ENCODE measurements at places on chromosomes 13 and 19.
A peak's percentile ranks its signal among the peaks of the same experiment; 100 is the strongest.

DNA sequence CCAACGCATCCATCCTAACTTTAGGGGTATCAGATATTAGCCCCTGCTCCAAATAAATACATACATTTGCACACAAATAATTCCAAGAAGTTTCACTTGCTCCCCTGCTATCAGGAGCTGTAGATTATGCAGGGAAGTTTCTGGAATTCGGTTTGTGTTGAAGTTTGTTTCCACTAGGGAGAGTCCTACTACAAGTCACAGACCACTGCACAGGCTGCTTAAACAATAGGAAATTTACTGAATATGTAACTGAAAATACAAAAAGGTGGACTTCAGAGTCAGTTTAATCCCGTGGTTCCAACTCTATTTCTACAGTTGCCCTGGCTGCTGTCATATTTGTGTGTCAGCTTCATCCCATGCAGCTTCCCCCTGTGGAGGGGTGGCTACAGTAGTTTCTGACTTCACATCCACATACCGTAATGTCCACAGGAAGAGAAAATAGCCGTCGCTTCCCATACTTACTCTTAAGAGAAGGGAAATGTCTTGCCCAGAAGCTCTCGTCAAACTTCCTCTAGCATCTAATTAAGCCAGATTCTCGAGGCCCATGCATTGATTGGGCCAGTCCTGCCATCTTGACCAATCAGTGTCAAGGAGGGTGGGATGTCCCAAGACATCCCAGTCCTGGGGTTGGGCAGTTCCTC lies 286.6 kb downstream of the COG6 start:
- no peak for DNase-seq

GRCh38 chr13:103451656-103452055 lies 385.4 kb upstream of the SLC10A2 start:
- DNase-seq: no peak

GRCh38 chr19:46350029-46350757 lies 3.3 kb downstream of the PPP5C start:
- peak; percentile 13 for DNase-seq

- no peak for DNase-seq
Measured at GRCh38 chr13:75855216-75855615, 219.1 kb downstream of the LMO7 start.

DNA sequence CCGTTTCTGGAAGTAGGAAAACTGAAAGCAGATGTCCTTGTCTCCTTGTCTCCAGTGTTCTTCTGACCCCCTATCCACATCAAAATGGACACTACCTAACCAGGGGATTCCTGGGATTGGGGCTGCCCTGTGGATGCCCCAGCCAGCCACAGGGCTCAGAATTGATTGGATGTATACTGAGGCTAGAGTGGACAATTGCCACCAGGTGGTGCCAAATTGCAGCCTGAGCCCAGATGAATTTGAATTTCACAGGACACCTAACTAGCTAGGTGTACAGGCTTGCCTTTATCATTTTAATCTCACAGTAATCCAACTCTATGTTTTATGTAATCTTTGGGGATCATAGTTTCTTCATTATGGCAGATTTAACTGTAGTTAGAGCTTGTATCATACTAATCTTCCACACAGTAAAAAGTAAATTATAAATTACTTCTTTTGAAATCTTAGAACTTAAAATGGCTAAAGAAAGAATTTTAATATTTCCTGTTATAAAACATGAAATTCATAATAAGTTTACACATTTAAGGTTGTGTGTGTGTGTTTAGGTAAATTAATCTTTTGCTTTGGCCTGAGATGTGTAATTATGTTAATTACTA lies 58.0 kb downstream of the PIBF1 start:
- DNase-seq: no peak

DNA sequence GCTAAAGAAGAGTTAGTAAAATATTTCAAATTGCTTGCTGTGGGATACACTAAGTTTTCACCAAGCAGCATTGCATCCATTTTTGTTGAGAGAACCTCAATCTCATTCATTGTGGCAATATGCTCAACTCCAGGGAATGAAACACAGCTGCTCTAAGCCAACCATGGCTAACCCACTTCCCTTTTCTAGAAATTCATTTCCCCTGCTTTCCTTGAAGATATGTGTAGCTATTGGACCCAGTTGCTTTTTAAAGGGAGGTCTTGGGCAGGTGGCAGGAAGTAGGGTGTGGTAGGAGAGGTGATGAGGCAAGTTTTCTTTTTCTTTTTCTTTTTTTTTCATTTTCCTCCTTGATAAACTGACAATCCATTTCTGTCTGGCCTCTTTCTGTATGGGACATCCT lies 452.2 kb downstream of the FGF14 start:
- DNase-seq: no peak

GRCh38 chr19:28737021-28737895 lies 475.7 kb downstream of the UQCRFS1 start:
- no peak for DNase-seq

DNA sequence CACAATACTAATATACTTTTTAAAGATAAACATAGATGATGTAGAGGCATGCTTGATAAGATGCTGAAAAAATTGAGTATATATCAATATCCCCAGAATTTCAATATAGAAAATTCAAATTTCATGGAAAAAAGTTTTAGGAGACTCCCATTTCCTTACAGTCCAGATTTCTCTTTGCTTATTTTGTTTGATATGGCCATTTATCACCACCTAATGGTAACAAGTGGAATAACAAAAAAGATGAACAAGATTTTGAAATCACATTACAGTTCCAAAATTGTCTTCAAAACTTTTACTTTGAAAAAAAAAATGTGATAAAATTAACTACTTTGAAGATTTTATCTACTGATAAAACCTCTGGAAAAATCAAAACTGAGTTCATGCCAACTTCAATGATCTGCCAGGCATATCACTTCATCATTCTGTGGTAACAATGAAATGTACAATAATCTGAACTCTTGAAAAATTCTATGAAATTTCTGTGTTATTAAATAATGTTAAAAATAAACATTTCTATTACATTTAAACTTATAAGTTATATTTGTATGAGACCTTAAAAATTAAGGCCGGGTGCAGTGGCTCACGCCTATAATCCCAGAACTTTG lies 17.5 kb downstream of the MIPEP start:
- DNase-seq: no peak

- peak; percentile 45 for DNase-seq
Measured at GRCh38 chr13:48731957-48732569, 78.3 kb downstream of the CYSLTR2 start.

- no peak for DNase-seq
Measured at GRCh38 chr19:23558541-23558940, 128.5 kb downstream of the ZNF675 start.

- DNase-seq: no peak
Measured at GRCh38 chr19:13839938-13840304, 37.0 kb upstream of the NANOS3 start.

- no peak for DNase-seq
Measured at GRCh38 chr19:46728208-46728607, 11.3 kb upstream of the PRKD2 start.

DNA sequence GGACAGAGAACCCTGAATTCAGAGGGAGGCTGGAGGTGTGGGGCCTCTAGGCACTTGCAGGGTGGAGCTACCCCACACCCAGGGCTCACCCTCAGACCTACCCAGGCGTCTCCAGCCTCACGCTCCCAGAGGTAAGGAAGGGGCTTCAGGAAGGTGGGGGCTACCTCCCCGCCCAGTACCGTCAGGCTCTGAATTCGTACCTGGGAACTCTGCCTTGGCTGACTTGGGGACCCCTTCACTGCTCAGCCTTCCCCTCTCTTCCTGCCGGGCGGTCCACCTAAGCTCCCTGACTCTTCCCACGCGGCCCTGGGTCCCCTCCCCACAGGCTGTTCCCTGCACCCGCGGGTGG lies 28.5 kb upstream of the PARP4 start:
- no peak for DNase-seq

- no peak for DNase-seq
Measured at GRCh38 chr13:80502359-80502758, 161.4 kb upstream of the SPRY2 start.

- DNase-seq: no peak
Measured at GRCh38 chr13:32496599-32497160, 41.9 kb downstream of the N4BP2L2 start.

GRCh38 chr19:50649433-50650391 lies at the start of gene C19orf81:
TSS of gene C19orf81 (plus strand) at chr19:50649445. CDS start at chr19:50649445, 0 bp downstream.
- DNase-seq: no peak

DNA sequence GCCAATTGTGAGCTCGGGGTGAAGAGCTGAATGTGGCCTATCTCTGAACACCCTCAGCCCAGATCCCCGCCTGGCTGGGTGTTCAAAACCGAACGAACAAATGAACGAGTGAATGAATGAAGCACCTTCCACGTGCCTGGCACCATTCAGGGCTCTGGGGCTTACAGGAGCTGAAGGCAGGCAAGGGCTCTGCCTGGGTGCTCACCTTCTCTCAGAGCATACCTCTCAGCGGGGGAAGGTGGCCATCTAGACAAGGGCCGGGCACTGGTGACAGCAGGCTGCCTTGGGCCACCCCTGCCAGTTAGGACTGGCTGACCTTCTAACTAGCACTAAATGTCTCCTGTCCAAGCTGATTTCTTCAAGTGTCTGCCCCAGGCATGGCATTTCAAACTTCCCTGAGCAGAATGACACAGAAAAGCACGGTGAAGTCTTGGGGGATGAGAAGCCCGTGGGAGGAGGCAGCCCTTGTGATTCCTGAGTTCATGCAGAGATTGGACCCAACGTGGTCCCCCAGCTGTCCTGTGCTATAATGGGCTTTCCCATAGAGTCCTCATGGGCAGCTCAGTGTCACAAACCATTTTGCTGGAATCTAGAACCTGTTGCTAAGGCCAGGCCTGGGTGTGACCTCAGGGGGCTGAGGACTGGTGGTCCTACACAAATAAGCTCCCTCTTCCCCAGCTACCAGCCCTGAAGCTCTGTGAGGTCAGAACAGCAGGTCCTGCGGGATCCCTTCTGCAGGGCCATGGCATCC lies 27.9 kb upstream of the VSTM2B start:
- DNase-seq: no peak

- DNase-seq: no peak
Measured at GRCh38 chr13:97240788-97241734, 18.9 kb downstream of the MBNL2 start.

DNA sequence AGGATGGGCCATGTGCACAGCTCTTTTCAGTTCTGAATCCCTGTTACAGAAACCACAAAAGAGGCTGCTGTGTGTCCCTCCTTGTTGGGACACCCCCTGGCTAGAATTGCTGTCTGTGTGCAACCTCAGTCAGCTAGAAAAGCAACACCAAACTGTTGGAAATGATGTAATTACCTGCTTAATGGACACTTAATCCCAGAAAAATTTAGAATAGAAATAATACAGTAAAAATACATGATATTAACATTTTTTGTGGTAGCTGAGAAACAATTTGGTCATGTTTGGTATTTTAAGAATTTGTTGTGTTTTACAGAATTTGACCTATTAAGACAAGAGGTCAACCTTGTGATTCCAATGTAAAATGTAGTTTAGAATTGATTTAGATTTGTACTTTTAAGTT lies 46.8 kb downstream of the FAM124A start:
- DNase-seq: no peak

DNA sequence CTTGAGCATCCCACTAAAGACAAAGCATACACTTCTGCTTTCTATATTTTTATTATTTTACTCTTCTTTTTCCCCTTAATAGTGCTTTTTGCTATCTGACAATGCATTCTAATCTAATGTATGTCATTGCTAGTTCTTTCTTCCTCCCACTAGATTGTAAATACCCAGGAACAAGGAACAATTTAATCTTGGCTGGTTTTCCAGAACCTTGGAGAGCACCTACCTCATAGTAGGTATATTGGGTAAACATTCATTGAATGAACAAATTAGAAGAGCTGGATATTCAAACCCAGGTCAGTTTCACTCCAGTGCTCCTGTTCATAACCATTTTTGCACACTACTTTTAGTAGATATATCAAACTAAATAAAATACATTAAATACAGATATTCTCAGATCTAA lies 1617.6 kb upstream of the SLC10A2 start:
- DNase-seq: no peak

GRCh38 chr13:80633251-80633650 lies 292.3 kb upstream of the SPRY2 start:
- DNase-seq: no peak

GRCh38 chr13:110874508-110874960 lies 40.3 kb downstream of the ANKRD10 start:
- DNase-seq: peak; percentile 40

DNA sequence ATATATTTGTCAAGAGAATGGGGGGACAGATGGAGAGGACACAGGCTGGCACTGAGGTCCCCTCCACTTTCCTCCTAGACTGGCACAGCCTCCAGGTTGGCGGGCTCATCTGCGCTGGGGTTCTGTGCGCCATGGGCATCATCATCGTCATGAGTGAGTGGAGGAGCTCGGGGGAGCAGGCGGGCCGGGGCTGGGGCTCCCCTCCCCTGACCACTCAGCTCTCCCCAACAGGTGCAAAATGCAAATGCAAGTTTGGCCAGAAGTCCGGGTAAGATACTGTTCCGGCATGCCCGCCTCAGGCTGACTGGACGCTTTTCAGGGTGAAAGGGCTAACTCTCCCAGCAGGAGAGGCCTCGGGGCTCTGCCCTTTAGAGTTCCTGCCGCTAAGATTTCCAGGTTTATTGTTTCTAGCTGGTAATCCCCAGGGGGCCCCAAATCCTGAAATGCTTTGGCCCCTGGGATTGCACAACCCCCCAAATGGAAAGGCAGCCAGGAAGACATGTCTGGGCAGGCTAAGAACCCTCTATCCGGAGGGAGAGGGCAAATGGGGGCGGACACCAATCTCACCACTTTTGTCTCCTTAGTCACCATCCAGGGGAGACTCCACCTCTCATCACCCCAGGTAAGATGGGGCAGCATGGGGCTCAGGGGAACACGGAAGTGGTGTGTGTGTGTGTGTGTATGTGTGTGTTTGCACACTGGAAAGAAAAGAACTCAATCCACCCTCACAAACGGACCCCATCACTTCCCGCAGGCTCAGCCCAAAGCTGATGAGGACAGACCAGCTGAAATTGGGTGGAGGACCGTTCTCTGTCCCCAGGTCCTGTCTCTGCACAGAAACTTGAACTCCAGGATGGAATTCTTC lies 7.3 kb downstream of the FXYD3 start:
- no peak for DNase-seq

GRCh38 chr13:41203810-41204209 lies 9.4 kb upstream of the KBTBD7 start:
- DNase-seq: no peak

DNA sequence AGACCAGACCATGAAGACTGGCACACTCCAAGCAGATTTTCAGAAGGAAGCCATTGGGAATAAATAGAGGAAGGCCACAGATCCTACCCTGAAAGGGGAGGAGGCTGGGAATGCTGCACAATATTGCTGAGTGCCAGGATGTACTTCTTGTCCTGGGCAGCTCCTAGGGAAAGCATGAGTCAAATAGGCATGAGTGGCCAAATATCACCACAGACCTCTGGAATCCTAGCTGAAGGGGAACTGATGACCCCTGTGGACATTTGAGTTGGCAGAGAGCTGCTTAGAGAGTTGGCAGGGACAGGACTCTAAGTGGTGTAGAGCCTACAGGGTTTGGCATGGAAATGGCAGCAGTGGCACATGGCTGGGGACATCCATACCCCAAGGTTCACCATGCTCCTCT lies 234.3 kb upstream of the TRPC4 start:
- DNase-seq: no peak

- no peak for DNase-seq
Measured at GRCh38 chr19:18519962-18520847, 1.7 kb downstream of the ELL start.
